Activated naive CD8-positive, alpha-beta T cell treated with anti-CD3 and anti-CD28 coated beads, Interleukin-2, amount 50 U/mL, for 16 hours (primary cell): ENCODE measurements at places on chromosomes 3 and 15.

GRCh38 chr3:123423031-123423430 is 25.9 kb downstream of the ADCY5 start:
- DNase-seq = no peak

- no peak for DNase-seq
Observed at GRCh38 chr3:58375254-58375653, 42.6 kb downstream of the PXK start.

- no peak for DNase-seq
Observed at GRCh38 chr15:47742334-47742733, 25.0 kb downstream of the SEMA6D start.

DNA sequence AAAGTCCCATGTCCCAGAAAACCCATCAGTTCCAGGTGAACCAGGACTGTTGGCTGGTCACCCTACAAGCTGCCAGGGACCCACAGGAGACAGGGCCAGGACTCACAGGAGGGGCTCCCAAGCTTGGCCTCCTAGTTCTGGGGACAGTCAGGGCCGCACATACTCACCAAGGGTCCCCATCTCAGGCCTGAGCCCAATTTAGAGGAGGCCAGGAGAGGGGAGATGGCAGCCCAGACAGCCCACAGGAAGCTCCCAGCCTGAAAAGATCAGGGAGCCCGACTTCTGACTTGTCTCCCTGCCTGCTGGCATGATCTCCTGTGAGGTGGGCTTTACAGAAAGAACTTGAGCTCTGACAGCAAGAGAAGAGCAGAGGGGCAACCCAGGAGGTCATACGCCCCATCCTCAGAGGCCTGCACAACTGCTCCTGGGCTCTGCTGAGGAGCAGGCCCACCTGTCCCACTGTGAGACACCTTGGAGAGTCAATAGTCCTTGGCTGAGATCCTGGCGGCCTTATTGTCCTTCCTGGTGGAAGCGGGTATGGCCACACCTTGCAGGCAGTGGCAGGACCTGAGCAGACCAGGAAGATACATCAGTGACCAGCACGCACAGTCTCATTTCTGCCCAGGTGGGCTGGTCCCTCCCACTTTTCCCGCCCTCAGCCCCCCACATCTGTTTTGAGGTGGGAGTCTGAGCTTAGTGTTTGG is 2.5 kb upstream of the ISLR start:
- DNase-seq = no peak

DNA sequence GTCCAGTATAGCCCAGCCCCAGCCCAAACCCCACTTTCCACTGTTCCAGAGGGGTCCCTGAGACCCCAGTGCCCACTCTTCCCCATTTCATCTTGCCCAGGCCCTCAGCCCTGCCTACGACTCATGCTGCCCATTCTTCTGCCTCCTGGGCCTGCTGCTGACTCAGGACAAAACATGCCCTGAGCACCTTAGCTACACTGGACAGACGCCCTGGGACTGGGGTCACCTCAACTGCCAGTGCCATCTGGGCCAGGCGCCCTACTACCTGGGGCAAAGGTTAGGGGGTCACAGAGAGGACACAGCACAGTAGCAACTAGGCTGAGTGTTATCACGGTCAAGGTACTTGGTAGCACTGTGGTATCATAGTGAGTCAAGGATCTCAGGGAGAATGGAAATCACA is 2.6 kb upstream of the LAMB2 start:
- no peak for DNase-seq

GRCh38 chr3:157531771-157532170 is 28.6 kb upstream of the VEPH1 start:
- no peak for DNase-seq

DNA sequence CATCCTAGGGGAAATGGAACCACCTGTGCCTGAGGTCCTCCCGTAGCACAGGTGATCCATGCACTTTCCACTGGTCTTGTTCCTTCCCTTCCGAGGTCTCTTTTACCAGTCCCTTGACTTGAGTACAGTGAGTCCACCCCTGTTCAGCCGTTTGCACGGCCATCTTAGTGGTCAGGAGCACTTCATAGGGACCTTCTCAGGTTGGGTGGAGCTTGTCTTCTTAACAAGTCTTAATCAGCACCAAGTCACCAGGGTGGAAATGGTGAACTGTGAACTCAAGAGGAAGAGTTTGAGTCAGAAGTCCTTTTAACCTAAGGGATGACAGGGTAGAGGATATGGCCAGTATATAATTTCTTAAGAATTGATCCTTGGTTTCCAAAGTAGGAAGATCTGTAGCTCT is 21.4 kb downstream of the ARL8B start:
- no peak for DNase-seq

- no peak for DNase-seq
Observed at GRCh38 chr15:100115066-100115710, 226.6 kb downstream of the ADAMTS17 start.

- no peak for DNase-seq
Observed at GRCh38 chr15:70442616-70443321, 320.6 kb downstream of the UACA start.

DNA sequence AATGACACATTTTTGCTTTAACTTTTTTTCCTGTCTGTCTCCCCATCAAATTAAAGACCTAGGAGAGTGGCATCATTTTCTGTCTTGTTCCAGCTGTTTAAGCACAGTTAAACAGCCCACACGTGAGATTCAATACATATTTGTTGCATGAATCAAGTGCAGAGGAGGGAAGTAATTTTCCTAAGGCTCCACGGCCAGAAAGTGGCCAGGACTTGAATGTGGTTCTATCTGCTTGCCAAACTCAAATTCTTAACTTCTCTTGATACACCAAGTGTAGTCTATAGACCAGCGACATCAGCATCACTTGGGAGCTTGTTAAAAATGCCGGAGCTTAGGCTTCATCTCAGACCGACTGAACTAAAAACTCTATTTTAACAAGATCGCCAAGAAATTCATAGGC is 724.8 kb upstream of the CFAP20DC start:
- no peak for DNase-seq

- DNase-seq = no peak
Observed at GRCh38 chr15:23642413-23643044, 5.1 kb downstream of the MAGEL2 start.

- DNase-seq = no peak
Observed at GRCh38 chr3:114929971-114930732, 216.9 kb downstream of the ZBTB20 start.

DNA sequence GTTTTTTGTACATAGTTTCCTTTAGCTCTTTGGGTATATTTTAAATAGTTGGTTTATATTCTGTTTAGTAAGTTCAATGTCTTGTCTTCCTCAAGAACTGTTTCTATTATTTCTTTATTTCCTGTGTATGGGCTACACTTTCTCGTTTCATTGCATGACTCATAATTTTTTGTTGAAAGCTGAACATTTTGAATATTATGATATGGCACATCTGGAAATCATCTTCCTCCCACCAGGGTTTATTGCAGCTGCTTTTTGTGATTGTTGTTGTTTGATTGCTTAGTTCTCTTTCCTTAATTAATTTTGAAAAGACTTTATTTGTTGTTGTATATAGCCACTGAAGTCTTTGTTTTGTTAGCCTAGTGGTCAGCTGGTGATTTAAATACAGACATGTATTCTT is 43.8 kb downstream of the LSM3 start:
- DNase-seq = no peak

GRCh38 chr3:119580067-119580760 is 922 bp downstream of the ADPRH start:
- DNase-seq = no peak

GRCh38 chr3:49421890-49422378 is 339 bp downstream of the AMT start:
- no peak for DNase-seq

DNA sequence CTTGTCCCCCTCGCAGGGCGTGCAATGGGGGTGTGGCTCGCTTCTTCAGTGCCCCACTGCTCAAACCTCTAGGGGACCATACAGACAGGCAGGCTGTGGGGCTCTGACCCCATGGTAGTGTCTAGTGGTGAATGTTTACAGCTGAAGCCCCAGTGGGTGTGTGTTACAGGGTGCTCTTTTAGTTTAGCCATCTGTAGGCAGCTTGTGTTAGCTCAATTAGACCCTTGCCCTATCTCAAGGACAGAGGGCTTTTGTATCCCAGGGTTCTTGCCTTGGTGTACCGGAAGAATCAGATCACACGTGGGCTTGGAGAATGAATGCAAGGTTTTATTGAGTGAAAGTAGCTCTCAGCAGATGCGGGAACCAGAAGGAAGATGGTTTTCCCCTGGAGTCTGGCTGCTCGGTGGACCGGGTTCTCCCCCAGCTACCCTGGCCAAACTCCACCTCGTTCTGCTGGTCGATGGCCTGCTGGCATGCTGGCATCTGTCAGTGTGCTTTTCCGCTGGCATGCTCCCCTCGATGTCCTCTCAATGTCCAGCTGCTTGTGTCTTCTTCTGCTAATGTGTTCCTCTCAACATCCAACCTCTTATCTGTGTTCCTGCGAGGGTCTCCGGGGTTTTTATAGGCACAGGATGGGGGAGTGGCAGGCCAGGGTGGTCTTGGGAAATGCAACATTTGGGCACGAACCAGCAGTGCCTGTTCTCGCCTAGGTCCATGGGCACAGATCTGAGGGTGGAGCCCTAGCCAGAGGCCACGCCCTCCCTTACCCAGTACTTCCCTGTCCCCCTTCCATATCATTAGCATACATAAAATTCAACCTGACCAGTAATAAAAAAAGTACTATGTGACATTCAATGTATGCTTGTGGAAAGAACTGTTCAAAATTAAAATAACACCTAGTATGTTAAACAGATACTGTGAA is 6.6 kb downstream of the SPCS1 start:
- no peak for DNase-seq

- no peak for DNase-seq
Observed at GRCh38 chr3:149145356-149145755, 15.9 kb downstream of the HPS3 start.

DNA sequence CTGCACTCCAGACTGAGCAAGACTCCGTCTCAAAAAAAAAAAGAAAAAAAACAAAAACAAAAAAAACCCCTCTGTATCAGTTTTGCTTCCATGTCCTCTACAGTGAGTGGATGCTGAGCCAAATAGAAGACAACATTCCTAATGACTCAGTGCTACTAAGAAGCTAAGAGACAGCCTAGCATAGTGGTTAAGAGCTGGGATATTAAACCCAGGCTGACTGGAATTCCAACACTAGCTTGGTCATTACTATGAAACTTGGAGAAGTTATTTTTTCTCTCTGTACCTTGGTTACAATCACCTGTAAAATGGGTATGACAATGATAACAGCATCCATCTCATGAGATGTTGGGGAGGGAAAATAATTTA is 60.9 kb upstream of the PYGO1 start:
- no peak for DNase-seq

DNA sequence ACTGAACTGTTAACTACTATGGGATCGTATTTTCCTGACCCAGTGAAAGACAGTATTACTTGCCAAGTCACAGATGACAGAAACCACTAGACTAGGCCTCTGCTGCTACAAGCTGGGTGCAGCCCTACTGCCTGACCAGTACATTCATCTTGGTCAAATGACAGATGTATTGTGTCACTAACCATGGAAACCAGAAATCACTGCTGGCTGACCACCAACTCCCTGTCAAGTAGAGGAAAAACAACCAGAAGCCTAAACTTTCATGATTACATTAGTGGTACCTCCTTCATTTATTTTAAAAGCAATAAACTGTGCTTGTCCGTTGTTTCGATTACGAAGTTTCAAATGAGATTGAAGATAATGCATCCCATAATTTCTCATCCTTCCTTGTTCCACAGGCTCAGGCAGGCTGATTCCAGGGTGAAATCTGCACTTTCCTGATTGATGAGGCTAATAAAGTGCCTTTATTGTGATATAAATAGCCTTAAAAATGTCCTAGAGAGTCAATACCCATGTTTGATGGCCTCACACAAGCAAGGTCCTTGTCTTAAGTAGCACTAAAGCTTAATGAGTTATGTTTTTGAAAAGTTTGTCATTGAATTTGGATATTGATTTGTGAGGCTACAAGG is 309.7 kb downstream of the LSAMP start:
- DNase-seq = no peak

DNA sequence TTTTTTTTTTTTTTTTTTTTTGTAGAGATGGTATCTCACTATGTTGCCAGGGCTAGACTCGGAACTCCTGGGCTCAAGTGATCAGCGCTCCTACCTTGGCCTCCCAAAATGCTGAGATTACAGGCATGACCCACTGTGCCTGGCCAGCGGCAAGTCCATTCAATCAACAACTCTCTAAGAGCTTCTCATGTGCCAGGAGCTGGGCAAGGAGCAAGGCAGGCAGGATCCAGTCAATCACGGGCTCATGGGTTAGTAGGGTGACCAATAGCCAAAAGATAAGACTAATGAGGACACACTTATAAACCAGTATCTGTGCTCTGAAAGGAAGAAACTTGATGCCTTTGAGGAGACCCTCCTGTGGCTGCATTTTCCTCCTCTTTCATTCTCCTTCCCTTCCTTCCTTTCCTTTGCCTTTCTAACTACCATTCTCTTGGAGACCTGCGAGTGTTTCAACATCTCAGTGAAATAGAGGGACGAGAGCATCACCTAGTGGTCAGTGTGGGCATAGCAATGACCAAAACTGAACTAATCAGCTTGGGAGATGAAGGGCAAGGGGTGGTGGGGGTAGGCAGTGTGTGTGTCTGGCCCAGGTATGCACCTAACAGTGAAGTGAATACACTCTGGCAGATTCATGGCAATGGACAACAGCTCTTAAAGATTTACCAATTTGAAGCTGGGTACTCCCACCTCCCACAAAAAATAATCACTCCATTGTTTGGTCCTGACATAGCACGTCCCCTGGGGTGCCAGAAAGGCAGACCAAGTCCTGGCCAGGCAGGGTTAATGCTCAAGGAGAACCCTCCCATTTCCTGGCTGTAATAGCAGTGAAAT is 6.3 kb downstream of the RPP25 start:
- peak; percentile 57 for DNase-seq

GRCh38 chr3:101779047-101779821 is at the start of gene NXPE3:
Gene NXPE3, plus strand, starts transcription at chr3:101779211. Its CDS starts 6,386 bp downstream, at chr3:101785597.
- DNase-seq = peak; percentile 91

- DNase-seq = no peak
Observed at GRCh38 chr3:50327129-50327528, 894 bp downstream of the TUSC2 start.

- DNase-seq = no peak
Observed at GRCh38 chr3:151992326-151993041, 119.0 kb downstream of the SUCNR1 start.

DNA sequence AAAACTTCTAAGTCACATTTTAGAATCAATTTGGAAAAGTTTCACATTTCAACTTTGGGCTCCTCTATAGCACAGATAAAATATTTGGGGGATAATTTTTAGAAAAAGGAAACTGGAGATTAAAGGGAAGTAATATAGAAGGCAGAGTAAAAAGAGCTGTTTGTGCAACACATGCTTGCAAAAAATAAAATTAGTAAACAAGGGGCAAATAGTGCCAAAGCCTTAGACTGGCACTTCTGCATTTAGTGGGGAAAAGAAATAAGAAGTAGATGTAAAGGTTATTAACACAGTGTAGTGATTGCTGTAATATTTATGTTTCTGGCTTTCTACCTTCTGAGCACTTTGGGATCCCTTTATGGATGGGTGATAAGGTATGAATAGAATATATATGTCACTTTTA is 246.6 kb downstream of the CBLB start:
- no peak for DNase-seq
